ENCODE measurements at places on chromosomes 5 and 9.

- no peak for DNase-seq
These were observed 78.5 kb downstream of the ZNF618 start for GRCh38 chr9:113954591-113954990.

DNA sequence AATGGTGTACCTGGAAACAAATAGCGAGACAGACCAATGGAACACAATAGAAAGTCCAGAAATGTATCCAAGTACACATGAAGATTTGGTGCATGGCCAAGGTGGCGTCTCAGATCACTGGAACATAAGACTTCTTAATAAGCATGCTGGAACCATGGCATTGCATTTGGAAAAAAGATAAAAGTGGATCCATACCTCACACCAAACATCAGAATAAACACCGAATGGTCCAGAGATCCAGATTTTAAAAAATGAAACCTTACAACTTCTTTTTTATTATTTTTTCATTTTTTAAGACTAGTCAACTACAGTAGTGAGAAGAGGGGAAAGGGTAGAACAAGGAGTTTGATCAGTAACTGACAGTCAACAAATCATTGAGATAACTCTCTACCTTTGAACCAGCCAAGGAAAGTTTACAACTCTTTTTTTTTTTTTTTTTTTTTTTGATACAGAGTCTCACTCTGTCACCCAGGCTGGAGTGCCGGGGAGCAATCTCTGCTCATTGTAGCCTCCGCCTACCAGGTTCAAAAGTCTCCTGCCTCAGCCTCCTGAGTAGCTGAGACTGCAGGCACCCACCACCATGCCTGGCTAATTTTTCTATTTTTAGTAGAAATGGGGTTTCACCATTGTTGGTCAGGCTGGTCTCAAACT is 8.8 kb upstream of the DUSP1 start:
- DNase-seq, result no peak

- DNase-seq, result no peak
These were observed 28.5 kb upstream of the CORO2A start for GRCh38 chr9:98220911-98221310.

DNA sequence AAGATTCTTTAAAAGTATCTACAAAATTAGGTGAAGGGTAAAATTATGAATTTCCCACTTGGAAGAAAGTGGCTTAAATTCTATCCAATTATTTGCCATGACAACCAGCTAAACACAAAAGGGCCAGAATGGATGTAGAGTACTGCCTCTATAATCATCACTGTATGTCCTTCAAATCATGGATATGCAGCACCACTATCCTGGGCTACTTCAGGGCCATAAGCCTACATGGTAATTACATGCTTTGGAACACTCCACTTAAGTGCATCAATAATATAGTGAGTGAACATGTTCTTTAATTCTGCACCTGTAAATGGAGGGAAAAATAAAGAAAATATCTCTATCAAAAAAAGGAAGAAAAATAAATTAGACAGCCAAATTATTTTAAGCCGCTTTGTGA is 575.2 kb downstream of the ISL1 start:
- DNase-seq, result no peak

DNA sequence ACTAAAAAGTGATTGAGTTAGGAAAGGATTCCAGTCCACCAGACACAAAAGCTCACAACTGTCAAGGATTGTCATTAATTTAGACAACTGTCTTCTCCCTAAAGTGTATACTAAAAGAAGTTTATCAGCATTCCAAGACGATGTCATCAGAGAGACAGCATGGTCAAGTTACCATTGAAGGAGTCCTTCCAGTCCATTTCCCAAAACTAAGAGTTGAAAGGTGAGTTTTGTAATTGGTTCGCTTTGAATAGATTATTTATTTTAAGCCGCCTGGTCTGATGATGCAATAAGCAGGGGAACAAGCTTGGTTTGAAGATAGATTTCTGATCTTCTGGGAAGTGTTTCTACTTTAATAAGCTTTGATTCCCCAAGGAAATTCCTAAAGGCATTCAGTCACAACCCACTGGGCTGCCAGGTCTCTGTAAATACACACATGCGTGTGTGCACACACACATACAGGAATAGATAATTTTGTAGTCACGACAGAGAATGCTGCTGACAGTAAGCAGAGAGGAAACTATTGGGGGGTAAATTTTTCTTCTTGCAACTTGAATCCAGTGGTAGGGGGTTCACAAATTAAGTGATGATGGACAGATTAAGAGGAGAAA is 234.8 kb downstream of the PIK3R1 start:
- DNase-seq, result no peak

DNA sequence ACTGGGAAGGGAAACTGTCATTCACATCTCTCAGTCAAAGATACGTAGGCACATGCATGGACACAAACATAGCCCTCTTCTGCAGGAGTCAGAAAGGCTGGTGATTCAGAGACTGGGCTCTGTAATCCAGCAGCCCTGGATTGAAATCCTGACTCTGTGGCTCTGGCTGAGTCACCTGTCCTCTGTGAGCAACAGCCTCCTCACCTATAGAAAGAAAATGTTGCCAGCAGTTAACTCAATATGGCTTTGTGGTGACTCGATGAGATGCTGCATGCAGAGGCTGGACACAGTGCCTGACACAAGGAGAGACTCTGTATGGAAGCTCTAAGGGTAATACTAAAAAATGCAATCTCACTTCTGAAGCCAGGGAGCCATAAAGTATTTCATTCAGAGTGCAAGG is 23.9 kb upstream of the CDKN2AIPNL start:
- DNase-seq, result no peak

DNA sequence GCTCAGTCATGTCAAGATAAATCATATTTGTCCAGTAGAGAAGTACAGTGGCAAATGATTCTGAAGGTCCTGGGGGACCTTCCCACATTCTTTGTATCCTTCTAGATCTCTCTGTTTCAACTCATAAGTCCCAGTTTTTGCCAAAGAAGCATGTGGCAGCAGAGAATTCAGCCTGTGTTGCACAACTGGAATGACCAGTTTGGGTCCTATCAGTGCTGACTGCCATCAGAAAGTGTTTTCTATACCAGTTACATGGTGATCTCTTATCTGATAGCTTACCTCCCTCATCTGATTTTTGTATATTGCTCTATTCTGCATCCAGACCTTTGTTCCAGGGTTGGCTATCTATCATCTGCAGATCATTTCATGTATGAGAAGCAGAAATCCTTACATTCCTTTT is 21.7 kb downstream of the GM2A start:
- no peak for DNase-seq

GRCh38 chr9:755454-756381 is 85.8 kb upstream of the DMRT1 start:
- DNase-seq, result no peak

DNA sequence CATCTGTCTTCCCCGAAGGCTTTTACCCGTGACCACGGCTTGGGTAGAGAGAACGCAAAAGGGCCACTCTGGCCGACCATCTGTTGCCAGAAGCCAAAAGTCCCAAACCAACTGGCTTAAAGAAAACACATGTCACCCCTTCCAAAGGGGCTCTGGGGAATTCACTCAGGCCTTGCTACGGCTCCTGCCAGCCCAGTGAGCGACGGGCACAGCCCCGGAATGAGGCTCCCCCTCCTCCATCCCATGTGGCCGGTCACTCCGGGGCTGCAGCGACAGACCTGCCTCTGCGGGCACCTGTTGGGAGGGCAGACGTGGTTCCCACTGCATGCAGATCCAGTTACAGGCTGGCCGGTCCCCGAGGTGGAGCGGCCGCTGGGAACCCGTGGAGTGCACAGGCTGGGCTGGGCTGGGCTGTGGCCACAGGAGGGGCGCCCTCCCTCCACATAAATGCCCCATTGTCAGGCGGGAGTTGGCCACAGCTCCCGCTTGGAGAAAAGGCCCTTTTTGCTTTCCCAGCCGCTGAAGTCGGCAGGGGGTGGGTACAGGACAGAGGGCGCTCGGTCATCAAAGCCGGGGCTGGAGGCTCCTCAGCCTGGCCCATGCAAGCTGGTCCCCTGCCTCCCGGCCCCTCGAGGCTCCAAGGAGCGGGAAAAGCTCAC is 19.9 kb downstream of the NOTCH1 start:
- DNase-seq, result no peak

GRCh38 chr5:136526791-136527190 is 161.4 kb upstream of the TRPC7 start:
- no peak for DNase-seq

GRCh38 chr5:59090323-59090722 is 507.4 kb downstream of the RAB3C start:
- no peak for DNase-seq

DNA sequence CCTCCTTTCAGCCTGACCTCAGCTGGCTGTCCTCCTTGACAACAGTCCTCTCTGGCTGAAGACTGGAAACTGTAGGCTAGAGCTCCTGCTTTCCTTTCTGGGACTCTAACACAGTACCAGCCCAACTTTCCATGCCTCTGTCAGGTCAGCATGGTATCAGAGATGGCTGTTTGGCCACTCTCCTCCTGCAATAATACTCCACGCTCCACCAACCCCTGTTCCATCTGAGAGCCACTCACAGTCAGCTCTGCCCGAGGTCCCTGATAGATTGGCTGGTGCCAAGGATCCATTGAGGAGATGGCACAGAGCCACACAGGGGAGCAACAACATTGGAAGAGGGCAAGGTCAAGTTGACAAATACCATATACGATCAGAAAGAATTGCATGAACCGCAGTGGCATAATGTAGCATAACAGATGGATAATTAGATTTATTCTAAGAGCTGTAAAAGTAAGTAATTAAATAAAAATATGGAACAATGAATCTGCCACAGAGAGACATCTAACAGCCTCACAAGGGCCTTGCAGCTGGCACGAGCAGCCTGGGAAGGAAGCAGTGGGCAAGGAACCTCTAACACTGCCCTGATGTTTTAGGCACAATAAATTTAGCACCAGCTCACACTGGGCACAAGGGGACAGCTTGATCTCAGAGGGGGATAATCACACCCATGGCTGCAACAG is 94.3 kb upstream of the LRRTM2 start:
- DNase-seq, result no peak

DNA sequence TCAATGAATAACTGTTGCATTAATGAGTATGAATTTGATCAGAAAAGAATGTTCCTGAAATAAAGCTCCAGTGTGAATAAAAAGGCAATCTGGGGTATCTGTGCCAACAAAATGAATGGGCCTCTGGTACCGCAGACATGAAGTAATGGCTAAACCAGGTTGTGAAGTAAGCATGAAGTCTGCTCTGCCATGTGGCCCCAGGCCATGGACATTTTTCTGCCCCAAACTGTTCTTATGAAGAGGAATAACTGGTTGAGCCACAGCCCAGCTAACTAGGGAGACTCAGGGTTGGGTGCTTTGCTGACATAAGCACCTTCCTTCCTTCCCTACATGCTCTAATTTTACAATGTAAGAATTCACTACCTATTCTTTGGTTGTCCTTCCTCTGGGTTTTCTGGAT is 147.4 kb upstream of the LRRTM2 start:
- no peak for DNase-seq
